Activated CD8-positive, alpha-beta memory T cell treated with anti-CD3 and anti-CD28 coated beads for 4 hours (primary cell): ENCODE measurements at places on chromosomes 11 and 22.
A peak's percentile ranks its signal among the peaks of the same experiment; 100 is the strongest.

DNA sequence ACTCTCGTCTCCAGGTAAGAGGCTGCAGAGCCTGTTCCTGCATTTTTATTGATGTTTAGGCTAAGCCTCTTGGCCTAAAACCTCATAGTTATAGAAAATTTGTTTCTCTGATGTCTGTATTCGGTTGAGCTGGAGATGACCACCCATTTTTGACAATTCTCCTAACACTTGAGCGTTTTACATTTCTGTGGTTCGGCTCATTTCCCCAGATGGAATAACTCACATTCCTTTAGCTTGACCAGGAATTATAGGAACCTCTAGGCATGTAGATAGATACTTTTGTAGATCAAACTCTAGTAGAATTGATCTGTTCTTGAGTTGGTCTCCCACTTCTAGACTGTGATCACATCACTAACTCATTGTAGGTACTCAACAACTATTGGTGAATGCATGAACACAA lies 172.6 kb upstream of the CADM1 start:
- DNase-seq: no peak

GRCh38 chr11:46120346-46121300 lies 631 bp downstream of the PHF21A start:
- no peak for DNase-seq

- DNase-seq: no peak
Measured at GRCh38 chr11:75602951-75603350, 40.9 kb downstream of the SERPINH1 start.

DNA sequence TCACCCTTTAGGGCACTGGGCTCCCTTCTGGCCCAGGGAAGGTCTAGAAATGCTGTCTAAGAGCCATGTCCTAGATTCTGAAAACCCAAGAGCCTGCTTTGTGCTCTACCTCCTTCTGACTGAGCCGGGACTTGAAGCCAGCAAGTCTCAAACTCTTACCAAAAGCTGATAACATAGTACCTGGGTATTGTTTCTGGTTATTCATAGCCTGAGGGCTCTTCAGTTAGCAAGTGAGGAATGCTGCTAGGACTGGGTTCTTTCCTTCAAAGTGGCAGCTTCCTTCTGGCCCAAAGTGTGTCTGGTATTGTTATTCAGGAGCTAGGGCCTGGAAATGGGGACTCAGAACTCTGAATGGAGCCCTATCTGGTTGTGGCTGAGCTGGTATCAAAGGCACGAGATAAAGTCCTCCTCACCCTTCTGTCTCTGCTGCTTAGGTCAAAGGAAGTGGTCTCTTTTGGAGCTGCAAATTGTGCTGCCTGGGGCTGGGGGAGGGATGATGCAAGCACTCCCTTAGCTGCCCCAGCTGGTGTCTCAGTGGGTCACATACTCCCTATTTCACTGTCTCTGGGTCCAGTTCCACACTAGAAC lies 696.0 kb upstream of the CCDC179 start:
- no peak for DNase-seq

DNA sequence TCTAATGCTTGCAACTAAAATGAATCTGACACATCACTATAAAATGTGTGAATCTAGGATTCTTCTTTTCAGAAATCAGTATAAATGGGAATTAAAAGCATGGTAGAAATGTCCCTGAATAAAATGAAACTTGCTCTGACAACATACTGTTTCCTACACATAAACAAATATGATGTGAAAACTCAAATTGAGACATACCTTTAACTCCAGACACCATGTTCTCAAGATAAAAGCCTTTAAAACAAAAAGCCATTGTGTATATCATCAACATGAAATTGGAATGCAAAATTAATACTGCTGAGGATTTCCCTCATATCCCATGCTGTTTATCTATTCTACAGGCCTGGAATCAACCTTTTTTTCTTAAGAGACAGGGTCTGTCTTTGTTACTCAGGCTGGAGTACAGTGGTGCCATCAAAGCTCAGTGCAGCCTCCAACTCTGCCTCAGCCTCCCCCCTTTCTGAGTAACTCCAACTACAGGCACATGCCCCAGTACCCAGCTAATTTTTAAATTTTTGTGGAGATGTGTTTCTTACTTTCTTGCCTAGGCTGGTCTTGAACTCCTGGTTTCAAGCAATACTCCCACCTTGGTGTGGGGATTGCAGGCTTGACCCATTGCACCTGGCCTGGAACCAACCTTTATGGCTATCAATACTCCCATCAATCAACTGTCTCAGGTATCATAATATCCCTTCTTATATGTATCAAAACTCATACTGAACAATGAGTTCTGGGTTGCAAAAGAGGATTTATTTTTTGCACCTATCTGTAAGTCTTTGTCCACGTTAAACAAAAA lies 6.7 kb downstream of the TAF1D start:
- no peak for DNase-seq

DNA sequence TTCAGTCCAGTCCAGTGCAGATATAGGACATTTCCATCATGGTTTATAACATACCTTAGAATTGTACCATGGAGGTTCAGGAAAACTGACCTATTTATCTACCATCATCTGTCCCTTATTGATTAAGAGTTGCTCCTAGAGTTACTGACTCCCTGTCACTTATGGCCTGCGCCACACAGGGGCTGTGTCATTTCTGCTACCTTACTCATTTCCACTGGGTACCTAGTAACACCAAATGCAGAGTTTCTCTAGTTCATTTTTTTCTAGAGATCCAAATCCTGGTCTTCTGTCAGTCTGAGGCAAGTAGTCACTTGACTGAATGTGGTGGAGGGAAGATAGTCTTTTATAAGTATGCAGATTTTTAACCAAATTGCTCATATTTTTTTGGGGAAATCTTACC lies 59.2 kb downstream of the PDE3B start:
- no peak for DNase-seq

- DNase-seq: no peak
Measured at GRCh38 chr11:124751741-124752470, at the start of gene VSIG2. Gene VSIG2, minus strand, starts transcription at chr11:124752255. Its CDS starts 118 bp downstream, at chr11:124752137.

DNA sequence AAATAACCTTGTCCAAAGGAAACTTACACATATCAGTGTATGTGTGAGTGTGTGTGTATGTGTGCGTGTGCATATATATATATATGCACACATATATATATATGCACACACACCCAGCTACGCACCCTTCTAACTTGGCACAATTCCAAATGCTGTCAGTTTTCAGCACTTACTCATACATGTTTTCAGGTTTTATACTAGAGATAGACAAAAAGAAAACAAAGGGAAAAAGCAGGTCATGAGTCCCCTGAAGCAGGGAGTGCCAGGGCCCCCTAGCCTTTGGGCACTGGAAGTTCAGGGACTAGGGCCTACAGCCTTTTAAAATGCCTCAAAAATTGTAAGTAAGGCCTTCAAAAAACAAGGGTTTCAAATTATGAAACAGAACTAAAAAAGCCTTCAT lies 265.4 kb downstream of the CADM1 start:
- no peak for DNase-seq

DNA sequence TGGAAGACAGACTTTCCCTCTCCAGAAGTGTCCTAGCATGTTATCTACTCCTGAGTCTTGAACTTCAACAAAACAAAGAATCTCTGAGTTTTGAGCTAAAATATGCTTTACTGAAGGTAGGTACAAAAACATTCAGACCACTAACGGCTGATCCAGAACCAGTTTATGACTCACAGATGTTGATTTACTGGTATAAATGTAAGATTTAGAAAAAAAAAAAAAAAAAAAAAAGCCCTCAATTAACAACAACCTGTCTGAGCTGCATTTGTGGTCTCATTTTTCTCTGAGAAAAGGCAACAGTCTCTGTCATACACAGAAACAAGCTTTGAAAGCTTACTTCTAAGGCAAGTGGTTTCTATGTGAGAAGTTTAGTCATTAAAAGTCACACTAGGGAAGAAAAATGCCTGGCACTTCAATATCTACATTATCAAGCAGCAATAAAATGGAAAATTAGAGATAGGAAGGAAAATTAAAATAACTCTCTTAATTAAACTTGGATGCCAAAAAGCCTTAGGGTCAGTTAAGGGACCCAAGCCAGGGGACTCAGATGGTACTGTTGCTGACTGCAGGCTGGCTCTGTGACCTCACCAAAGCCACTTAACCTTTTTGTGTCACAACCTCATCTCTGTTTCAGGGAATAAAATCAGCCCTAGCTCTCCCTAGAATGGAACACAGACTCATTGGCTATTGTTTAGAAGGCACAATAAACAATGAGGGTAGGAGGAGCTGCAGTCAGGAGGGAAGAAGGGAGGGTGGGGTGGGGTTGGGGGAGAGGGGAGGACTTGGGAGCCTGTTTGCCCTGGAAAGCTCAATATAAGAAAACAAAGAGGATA lies 61.7 kb downstream of the ETS1 start:
- no peak for DNase-seq

GRCh38 chr11:474914-475506 lies 24.9 kb downstream of the PTDSS2 start:
- DNase-seq: no peak

- no peak for DNase-seq
Measured at GRCh38 chr11:46977038-46977813, 40.7 kb downstream of the CSTPP1 start.

DNA sequence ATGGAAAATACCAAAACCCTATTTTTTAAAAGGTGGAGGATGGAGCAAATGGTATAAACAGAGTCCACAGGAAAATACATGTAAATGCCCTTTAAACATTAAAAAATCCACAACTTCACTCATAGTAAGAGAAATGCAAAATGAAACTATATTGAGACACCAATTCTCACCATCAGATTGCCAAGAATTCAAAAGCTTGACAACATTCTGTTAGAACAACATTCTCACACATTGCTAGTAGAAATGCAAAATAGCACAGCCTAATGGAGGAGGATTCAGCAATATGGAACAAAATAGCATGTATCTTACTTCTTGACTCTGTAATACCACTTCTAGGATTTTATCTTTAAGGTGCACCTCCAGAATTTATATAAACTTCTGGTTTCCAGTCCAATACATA lies 351.8 kb downstream of the NXPE2 start:
- no peak for DNase-seq

DNA sequence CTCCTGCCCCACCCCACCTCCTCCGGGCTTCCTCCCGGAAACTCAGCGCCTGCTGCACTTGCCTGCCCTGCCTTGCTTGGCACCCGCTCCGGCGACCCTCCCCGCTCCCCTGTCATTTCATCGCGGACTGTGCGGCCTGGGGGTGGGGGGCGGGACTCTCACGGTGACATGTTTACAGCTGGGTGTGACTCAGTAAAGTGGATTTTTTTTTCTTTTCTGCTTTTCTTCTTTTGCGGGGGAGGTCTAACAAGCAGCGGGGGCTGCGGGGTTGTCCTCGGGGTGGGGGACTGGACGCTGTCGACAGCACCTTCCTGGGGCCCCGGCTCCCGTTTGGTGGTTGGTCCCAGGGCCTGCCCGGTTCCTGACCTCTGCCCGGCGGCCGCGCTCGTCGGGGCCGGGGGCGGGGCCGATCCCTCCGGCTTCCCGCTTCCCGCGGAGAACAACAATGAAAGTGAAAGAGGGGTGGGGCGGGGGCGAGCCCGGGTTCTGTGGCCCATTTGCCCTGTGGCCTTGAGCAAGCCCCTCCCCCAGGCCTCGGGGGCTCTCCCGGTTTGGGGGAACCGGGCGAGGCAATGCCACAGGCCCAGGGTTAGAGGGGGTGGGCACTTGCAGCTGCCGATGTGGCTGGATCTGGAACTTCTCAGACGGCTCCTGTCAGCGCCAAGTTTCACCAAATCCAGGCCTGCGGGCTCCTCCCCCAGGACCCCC lies 975 bp upstream of the MDK start:
- peak; percentile 27 for DNase-seq

DNA sequence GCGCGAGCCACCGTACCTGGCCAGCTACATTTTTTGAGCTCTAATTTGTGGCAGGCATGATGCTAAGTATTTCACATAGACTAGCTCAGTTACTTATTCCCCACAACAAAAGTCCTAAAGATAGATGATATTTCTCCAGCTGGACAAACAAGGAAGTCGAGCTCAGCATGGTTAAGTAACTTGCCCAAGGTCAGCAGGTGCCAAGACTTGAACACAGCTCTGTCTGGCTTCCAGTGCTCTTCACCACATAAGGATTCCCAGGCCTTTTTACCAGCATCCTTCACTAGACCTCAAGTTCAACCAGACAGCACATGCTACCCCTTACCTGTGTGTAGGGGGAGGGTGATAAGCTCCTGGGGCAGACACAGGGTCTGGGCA lies 177.3 kb upstream of the NCAM1 start:
- DNase-seq: no peak

GRCh38 chr11:762421-763072 lies 14.7 kb downstream of the GATD1 start:
- no peak for DNase-seq

DNA sequence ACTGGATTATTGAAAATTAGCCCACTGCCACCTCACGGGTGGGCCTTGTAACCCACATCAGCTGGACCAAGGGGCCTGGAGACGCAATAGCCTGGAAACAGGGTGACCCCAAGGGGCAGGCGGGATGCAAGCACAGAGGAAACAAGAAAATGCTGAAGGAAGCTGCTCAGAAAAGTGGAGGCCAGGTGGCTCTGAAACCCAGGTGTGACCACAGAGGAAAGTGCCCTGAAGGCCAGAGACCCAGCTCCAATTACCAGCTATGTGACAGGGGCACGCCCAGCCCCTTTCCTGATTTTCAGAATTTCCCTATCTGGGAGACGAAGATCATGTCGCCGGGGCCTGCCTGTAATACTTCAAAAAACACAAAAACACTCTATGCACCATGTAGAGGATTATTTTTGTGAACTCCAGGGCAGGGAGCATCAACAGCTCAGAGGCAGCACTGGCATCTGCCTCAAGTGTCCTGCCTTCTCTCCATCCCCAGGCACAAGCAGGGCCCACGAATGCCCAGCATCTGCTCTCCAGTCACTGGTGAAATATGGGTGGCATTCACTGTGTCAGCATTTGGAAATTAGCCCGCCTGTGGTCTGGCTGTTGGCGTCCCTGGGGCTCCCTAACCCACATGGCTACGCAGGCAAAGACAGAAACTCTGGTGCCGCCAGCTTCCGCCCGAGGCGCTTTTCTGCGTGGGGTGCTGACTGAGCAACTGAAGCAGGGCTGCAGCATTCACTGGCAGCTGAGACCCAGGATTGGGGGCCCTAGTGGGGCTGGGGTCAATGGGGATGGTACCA lies 6.3 kb downstream of the KCNJ1 start:
- no peak for DNase-seq

DNA sequence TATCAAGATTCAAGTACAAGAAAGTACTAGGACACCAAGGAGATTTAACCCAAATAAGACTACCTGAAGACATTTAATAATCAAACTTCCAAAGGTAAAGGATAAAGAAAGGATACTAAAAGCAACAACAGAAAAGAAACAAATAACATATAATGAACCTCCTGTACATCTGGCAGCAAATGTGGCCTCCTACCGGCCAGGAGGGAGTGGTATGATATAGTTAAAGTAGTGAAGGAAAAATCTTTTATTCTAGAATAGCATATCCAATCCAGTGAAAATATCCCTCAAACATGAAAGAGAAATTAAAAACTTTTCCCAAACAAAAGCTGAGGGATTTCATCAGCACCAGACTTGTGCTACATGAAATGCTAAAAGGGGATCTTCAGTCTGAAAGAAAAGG lies 104.7 kb upstream of the GUCY1A2 start:
- no peak for DNase-seq

DNA sequence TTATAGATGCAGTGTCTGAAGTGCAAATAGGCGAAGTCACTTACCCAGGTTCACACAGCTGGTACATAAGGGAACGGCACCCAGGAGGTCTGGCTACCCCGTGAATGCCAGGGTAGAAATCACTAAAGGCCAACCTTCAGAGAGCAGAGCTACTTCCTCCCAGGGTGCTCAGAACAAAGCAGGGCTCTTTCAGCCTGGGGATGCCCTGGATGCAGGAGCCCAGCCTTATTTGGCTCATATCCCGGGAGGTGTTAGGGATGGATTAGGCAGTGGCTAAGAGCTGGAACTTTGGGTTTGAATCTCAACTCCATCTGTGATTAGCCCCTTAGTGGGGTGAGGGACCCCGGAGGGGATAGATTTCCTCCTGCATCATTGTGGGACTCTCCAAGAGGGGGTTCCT lies 33.1 kb upstream of the ASPHD2 start:
- DNase-seq: no peak
